ENCODE measurements at places on chromosomes 7 and 10.

- DNase-seq, result no peak
These were observed 554.4 kb downstream of the PTPRN2 start for GRCh38 chr7:158033196-158033595.

DNA sequence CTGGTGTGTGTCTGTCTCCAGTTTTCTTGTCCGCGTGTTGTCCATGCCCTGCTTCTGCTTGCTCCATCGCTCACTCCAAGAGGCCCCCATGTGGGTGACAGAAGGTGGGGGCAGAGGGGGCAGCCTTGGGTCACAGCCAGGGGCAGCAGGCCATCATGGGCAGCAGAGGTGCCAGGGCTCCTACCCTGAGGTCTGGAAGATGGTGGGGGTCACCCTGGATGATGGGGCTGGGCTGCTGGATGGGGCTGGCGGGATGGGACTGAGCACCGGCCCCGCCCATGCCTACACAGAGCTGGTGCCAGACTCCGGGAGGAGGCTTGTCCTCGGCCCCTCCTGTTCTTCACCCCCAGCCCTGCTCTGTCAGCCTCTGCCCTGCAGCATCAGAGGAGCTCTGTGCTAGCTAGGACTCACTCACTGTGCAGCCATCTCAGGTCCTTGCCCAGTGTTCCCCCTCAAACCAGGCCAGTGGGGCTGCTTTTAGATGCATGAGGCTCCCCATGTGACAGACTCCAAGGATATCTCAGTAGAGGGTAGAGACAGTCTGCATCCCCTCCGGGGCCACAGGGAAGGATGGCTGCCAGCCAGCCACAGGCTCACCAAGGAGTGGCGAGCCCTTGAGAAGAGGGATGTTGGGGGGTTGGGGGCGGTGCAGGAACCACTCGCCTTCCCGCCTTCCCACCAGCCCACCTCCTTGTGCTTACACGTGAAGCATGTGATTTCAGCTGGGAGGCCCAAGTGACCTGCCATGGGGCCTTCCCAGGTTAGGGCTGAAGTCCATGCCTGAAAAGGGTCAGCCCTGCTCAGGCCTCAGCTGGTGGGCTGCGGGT is 35.5 kb upstream of the PPIF start:
- DNase-seq, result no peak

GRCh38 chr10:73095481-73096021 is 1.1 kb downstream of the P4HA1 start:
- no peak for DNase-seq

DNA sequence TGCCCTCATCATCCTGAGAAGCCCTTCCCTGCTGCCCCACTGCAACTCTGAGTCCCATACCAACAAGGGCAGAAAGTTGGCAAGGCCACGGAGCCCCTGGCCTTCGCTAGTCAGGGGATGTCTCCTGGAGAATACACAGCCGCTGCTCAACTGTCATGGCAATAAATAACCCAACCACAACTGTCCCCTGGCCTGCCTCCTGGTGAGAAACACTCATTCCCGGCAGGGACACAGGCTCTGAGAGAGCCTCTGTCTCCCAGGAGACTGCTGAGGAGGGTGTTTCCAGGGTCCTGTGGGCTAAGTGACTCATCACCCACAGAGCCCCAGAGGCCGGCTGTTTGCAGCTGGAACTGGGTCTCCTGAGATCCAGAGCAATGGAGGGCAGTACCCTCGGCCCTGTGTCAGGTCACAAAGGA is 354.1 kb downstream of the TNS3 start:
- DNase-seq, result no peak

DNA sequence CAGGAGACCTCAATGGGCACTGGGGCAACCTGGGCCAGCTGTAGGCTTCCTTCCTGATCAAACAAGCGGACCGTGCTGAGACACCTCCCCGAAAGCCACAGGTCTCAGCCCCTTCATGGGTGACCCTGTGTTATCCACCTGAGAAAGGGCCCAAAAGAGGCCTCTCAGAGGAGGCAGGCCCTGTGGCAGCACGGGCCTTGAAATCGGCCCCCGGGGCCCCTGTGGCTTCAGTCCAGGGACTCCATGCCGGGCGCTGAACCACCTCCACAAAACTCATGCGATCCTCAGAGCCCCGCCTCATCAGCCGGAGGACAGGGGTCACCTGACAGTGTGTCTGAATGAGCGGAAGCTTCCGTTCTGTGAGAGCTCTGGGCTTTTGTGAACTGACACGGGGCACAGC is 307.1 kb downstream of the PAXIP1 start:
- DNase-seq, result no peak

- no peak for DNase-seq
These were observed 1.2 kb downstream of the EZH2 start for GRCh38 chr7:148882841-148883265.

DNA sequence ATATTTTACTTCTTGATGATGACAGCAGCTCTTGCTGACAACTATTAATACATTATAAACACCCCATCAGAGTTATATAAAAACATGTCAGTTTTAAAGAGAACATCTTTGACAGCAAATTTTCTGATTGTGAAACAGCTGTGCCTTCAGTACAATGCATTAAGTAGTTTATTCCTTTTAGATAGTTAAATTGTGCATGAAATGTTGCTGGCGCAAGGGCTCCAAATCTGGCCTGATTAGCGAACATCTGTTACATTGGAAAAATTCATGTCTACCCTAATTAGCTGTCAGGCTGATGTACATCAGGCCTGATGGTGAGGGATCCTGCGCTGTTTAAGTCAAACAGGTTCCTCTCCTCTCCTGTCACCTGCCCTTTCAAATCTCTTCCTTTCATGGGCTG is 171.9 kb upstream of the SP8 start:
- DNase-seq, result no peak

DNA sequence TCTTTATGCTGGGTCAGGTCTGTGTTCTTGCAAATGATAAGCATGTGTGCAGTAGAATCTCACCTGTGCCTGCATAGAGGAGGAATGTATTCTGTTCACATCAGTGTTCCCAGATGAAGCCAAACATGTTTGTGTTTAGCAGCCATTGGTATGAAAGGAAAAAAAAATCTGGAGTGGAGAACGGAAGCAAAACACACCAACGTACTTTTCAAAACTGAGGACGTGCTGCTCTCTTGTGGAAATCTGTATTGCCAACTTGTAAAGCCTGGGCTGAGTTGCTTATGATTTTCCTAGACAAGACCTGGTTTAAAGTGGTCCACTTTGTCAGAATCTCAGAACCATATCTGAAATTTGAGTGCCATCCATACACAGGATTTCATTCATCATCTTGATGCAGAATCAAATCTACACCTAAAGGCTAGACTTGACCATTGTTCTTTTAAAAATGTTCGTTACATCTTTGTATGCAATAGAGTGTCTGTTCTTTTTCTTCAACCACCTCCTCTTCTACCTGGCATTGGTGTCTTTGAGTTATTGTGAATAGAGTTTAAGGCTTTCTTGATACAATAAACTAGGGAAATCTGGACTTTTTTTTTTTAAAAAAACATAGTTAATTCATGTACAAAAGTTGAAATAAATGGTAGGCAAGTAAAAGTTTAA is 367.7 kb downstream of the PHF14 start:
- no peak for DNase-seq

DNA sequence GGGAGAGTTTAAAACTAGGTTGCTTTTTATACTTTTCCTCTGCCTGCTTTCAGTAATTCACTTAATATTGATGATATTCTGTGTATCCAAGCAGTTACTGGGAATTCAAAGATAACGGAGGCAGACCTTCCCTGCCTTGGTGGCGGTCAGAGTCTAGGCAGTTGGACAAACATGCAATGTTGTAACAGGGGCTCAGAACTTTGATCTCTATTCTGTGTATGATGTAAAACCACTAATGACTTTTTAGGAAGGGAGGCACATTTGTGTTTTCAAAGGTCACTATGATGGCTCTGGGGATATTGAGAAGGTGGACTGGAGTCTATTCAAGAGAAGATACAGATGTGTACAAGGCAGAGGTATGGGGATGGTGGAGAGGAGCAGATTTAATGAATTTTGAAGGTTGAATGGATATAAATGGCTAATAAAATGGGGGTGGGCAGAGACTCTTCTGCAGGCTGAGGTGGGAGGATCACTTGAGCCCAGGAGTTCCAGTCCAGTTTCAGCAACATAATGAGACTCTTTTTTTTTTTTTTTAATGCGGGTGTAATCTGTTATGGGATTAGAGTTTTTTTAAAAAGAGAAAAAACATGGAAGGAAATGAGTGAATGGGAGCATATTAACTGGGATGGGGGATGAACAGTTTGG is 5.7 kb upstream of the PON2 start:
- no peak for DNase-seq

DNA sequence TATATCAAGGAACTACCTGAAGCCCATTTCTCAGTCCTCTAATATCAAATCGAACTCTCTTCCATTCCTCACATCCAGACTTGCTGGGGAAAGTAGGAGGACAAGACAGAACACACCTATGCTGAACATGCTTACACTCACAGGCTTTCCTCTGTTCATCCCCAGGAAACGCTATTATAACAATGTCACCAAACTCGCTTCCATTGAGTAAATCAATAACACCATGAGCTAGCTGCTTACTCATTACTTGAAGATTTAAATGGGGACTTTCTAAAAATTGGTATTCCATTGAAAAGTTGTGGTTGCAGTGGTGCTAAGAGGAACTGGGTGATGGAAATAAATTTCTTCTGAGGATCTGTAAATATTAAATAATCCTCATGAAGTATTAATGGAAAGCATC is 88.8 kb downstream of the SLC25A13 start:
- no peak for DNase-seq

Data from stimulated activated CD4-positive, alpha-beta T cell treated with anti-CD3 and anti-CD28 coated beads, Interleukin-12 subunit alpha, Interleukin-12 subunit beta, amount 100 ng/mL, for 48 hours (primary cell).